ENCODE measurements at places on chromosomes 11 and 22.

- no peak for DNase-seq
Measured at GRCh38 chr11:117278347-117278746, 12.8 kb upstream of the BACE1-AS start.

GRCh38 chr11:118909619-118910308 lies 16.0 kb downstream of the BCL9L start:
- DNase-seq, result no peak

- DNase-seq, result no peak
Measured at GRCh38 chr11:61911128-61911700, 6.2 kb downstream of the RAB3IL1 start.

DNA sequence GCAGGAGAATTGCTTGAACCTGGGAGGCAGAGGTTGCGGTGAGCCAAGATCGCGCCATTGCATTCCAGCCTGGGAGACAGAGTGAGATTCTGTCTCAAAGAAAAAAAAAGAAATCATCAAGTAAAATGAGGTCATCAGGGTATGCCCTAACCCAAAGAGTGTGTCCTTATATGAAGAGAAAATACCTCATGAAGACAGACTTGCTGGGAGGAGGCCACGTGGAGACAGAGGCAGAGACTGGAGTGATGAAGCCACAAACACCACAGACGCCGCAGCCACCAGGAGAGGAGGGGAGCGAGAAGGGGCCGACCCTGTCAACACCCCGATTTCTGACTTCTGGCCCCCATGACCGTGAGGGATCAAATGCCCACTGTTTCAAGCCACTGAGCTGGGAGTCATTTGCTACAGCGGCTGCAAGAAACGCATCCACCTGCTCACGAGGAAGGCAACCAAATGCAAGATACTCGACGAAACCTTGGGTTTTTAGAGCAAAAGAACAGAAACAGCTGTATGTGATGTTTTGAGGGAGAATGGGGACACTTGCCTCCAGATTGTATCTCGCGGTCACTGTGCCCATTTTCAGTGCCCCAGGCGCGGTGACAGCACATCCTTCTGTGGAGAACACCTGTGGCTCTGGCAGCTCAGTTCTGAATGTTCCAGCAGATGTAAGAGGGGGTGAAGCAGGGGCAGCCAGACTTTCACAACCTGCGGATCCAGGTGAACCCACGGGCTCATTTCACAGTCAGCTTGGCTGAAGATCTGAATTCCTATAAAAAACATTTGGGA lies 1317.2 kb downstream of the TBC1D22A start:
- DNase-seq, result no peak

DNA sequence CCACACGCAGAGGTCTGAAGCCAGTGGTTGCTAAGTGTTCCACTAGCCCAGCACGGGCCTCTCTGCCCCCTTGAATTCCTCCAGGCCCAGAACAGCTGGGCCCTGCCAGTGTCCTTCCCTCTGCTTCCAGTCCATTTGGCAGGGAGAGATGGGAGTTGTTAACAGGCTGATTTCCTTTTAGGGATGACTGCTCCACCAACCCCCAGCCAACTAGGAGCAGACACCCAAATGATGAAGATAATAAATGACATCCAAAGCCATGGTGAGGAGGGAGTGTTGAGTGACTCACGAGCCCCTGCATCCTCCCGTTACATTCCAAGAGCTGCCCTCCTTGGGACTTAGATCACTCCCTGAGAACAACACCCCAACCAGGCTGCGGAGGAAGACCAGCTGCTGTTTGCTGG lies 20.6 kb downstream of the PARVA start:
- DNase-seq, result no peak

- DNase-seq, result no peak
Measured at GRCh38 chr11:57940044-57940756, 83.5 kb upstream of the OR9Q1 start.

DNA sequence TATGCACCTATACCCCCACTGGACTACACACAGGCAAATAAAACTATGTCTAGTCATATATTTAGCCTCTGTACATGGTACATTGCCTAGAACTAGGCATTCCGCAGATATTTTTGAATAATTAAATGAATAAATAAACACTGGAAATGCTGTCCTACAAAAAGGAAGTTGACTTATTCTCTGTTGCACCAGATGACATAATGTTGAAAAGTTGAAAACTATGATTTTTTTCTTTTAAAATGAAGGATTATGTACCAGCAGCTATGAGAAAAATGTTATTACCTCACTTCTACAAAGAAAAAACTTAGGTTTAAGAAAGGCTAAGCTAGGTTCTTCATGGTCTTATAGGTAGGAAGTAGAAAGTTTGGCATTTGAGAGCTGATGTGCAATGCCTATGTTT lies 856.6 kb downstream of the METTL15 start:
- no peak for DNase-seq

DNA sequence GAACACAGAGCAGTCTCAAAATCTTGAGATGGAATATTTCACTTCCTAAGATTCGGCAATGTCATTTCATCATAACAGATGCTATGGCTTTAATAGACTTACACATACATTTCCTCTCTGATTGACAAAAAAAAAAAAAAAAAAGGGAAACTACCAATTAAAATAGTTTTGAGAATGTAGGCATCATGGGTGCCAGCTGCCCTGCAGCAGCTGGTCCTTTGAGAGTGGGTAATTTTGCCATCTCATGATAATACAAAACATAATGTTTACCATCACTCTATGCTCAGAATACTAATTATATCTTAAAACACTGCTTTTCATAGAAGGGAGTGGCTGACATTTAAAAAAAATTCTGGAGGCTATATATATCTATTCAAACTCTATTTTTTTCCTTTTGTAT lies 775.6 kb upstream of the CCDC90B start:
- no peak for DNase-seq

DNA sequence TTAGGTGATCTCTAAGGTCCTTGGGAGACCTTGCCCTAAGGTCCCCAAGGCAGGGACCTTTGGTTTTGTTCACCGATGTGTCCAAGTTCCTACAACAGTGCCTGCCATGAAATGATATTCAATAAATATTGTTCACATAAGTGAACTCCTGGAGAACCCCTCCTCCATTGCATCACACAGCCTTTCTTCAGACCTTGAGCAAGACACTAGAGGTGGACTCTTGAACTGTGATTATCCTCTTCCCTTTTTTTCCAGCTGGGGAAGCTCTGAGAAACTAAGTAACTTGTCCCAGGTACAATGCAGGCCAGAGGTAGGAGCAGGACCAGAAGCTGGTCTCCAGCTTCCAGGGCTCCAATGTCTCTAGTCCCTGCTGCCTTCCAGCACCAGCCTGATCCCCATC lies 76.6 kb upstream of the LMO1 start:
- no peak for DNase-seq

GRCh38 chr22:37228106-37229011 lies 15.7 kb downstream of the RAC2 start:
- no peak for DNase-seq
